NCI-H2081 treated with DMSO at 0.1 percent for 48 hours (cell line): ENCODE measurements at places on chromosomes 6 and 20.

DNA sequence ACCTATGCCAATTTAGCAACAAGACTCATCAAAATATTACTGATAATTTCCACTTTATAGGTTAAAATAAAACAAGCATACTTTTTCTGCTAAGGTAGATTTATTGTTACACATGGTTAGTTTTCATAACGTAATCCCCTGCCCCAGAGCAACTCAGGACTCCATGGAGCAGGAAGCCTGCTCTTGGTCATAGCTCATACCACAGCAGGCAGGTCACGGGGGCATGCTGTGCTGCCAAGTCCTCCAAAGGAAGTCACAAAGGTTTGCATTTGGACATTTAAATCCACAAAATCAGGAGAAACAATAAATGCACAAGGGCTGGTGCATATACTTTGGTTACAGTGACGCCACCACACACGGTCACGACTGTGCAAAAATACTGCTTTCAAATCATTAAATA is 12.5 kb downstream of the GZF1 start:
- DNase-seq: no peak

DNA sequence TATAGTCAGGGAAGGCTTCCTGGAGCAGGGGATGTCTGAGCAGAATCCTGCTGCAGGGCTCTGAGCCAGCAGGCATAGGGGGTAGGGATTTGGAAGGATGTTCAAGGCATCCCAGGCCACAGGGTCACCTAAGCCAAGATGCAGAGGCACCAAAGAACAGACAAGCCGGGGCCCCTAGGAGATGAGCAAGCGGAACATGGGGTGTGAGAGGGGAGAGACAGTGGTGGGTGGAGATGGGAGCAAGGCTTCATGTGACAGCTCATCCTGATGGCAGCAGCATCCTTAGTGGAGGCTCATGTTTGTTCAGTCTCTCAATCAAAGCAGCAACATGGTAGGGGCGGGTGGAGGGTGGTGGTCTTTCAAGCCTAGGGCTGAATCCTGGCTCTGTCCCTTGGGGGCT is 29.8 kb upstream of the TCP11 start:
- DNase-seq: no peak

- DNase-seq: no peak
Measured at GRCh38 chr6:79042799-79043126, 35.3 kb downstream of the PHIP start.

GRCh38 chr6:28988536-28989311 is 16.4 kb downstream of the ZNF311 start:
- DNase-seq: no peak
